ENCODE measurements at places on chromosomes 6 and 20.

- no peak for DNase-seq
These were observed 6.4 kb downstream of the RMND1 start for GRCh38 chr6:151445482-151445881.

GRCh38 chr6:142300758-142301650, 803 bp upstream of the ADGRG6 start:
- DNase-seq, result no peak

DNA sequence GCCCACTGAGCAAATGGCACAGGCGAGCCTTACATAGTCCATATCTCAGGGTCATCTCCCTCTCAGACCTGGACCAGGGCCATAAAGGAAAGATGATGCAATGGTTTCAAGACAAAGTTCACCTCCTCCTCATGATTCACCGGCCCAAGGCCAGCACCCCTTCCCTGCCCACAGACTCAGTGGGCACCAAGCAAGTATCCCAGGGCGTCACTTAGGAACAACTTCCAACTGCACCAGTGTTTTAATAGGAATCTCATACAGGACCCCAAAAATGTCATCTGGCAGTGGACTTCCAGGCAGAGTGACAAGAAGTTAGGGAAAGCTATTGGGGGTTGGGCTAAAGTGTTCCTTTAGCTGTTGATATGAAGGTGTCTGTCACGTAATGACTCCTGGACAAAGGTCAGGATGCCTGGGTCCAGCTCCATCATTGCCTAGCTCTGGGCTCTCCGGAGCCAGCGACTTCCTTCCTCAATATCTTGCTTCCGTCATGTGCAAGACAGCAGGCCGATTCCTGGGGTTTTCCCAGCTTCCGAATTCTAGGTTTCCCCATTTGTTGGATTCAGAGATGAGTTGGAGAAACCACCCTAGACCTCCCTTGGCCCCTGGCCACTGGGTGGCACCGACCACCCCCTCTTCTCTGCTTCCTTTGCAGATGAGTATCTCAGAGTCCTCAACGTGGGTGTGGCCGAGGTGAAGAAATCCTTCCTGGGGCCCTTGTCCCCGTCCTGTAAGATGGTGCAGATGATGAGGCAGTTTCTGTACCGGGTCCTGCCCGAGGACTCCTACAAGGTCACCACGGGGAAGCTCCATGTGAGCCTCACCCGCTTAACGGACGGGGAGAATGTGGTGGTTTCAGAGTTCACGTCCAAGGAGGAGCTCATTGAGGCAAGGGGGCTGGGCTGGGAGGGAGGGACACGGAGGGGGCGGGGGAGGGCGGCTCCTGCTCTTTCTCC, 21.1 kb downstream of the PNPLA1 start:
- DNase-seq, result no peak

- DNase-seq, result no peak
These were observed 59.9 kb downstream of the DTD1 start for GRCh38 chr20:18647777-18648176.

DNA sequence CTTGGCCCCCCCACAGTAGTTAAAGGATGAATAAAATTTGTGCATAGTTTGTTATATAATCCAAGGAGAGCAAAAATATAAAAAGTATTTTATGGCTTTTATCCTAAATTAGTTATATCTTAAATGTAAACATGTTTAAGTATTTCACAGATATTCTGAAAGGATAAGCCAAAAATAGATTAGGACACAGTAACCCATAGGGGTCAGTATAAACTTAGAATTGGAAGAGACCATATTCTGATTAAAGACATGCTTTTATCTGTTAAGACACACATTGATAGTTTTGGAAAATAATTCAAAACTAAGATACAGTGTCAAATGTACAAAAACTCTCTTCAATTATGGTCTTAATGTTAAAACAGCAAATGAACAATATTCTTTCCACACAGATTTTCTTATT, 4.5 kb upstream of the SERINC1 start:
- no peak for DNase-seq

- no peak for DNase-seq
These were observed 10.9 kb upstream of the SYNE1 start for GRCh38 chr6:152648105-152648504.

DNA sequence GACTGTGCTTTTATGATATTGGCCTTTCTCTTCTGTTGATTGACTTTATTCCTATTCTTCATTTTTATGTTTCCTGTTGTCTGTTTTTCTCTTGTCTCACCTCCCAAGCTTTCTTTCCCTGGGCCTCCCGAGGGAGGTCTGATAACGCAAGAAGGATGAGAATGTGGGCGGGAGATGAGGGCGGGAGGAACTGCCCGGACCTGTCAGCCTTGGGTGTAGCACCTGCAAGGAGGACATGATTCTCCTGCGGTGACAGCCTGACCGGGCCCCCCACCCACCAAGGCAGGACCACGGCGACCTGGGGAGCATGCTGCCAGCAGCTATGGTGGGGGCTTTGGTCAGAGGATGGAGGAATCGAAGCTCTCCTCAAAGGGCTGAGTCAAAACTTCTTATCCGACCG, 86.9 kb downstream of the PLEKHG1 start:
- no peak for DNase-seq

DNA sequence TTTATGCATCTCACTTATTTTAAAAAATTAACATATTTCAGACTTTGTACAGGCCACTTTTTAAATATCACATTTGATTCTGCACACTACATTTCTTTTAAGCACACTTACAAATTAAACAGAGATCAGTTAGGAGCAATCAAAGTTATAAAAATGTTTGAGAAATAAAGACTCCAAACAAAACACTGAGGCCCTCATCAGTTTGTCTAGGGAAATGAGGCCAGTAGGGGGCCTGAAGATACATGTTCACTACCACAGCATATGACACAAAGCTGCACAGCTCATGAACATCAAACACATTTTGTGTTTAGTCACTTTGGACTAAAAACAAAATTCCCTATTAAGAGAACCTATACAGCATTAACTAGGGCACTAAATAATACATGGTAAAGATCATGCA, 180.5 kb downstream of the PDE7B start:
- DNase-seq, result no peak

- DNase-seq, result no peak
These were observed 48.2 kb upstream of the FOXP4 start for GRCh38 chr6:41497994-41498393.

GRCh38 chr20:44742304-44743079, 3.2 kb upstream of the KCNK15 start:
- no peak for DNase-seq

DNA sequence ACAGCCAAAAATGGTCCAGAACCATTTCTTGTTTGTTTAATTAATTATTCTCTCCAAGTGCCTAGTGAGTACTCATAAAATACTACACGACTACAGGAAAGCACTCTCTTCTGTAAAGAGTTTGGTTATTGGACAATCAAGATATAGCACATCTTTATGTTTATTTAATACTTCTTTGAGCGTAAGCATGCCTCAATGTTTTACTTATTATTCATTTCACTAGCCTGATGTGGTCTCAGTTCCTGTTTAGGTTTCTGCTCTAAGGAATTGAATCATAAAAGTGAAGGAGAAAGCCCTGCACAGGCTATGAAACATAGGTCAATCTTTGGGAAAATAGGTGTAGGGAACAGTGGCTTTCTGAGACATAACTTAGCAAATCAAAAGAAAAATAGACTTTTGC, 45.9 kb upstream of the AIG1 start:
- DNase-seq, result no peak

GRCh38 chr20:15848126-15848525, 725.1 kb downstream of the KIF16B start:
- DNase-seq, result no peak

- DNase-seq, result no peak
These were observed 94.8 kb upstream of the CNKSR3 start for GRCh38 chr6:154605178-154605881.

- DNase-seq, result no peak
These were observed 27.3 kb upstream of the SLC22A23 start for GRCh38 chr6:3484192-3484591.

GRCh38 chr6:89520736-89521135, 87.8 kb downstream of the ANKRD6 start:
- DNase-seq, result no peak

- DNase-seq, result no peak
These were observed 12.6 kb upstream of the UBR2 start for GRCh38 chr6:42551217-42551616.

DNA sequence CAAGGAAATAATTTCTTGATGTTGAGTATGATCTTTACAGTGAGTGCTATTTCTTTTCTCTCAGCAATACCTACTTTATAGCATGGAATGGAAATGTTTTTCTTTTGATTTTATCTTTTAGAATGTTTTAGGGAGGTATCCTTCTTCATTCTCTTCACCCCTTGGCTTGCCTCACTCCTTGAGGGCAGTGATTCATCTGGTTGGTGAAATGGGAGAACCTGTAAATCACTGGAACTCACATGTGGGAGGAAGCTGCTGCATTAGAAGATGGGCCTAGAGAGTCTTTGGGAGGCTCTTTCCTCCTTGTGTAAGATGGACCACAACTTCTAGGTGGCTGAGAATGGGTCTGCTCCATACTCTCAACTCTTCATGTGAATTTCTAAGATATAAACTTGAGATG, 244.8 kb upstream of the SYNCRIP start:
- DNase-seq, result no peak

DNA sequence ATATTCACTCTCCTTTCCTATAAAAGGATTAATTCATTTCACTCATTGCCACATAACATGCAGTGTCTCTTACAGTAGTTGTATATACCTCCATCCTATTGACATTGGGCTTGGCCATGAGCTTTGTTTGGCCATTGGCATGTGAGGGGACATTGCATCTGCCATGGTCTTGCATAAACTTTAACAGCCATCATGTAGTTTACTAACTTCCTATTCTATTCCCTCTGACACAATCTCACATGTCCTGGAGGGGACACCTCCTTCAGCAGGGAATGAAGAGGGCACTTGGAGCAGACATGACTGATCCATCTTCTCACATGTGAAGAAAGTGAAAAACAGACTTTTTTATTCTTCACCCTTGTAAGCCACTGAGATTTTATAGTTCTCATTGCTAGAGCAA, 115.5 kb upstream of the MARCKS start:
- no peak for DNase-seq

GRCh38 chr20:6703047-6703446, 64.4 kb upstream of the BMP2 start:
- no peak for DNase-seq

DNA sequence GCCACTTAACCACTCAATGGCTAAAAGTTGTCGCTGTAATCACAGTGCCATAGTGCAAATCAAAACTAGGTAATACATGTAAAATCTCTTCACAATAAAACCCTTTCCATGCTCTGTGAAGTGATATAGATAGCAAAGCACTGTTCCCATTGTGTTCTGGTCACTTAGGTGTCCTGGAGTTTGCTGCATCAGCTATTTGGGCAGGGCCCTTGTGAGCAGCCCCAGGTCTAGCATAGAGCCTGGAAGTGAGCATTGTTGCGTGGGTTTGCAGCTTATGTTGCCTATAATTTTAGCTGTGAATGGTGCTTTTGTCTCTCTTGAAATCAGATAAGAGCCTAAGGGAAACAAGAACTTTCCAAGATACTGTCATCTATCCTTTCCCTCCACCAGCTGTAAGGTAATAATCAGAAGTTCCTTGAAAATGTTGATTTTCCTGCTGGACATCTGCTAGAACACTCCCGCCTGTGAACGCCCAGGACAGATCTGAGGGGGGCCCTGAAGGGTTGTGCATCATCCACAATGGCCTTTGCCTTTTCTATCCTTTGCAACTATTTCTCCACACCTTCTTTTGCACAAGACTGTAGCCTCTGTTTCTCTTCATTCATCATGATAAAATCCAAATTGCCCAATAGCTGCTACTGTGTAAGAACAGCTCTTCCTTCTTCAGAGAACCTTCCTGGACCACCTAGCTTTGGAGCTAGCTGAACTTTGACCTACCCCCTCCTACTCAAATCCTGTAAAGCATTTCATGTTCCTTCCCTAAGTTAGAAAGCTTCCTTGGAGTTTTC, 57.0 kb downstream of the TNFAIP3 start:
- DNase-seq, result no peak

GRCh38 chr6:31489086-31489485, 8.9 kb upstream of the MICB start:
- no peak for DNase-seq

All from NCI-H187 treated with DMSO at 0.1 percent for 48 hours (cell line).